ENCODE measurements at places on chromosomes 2 and 18.

- no peak for DNase-seq
Observed at GRCh38 chr18:61855449-61856378, 37.1 kb downstream of the RNF152 start.

DNA sequence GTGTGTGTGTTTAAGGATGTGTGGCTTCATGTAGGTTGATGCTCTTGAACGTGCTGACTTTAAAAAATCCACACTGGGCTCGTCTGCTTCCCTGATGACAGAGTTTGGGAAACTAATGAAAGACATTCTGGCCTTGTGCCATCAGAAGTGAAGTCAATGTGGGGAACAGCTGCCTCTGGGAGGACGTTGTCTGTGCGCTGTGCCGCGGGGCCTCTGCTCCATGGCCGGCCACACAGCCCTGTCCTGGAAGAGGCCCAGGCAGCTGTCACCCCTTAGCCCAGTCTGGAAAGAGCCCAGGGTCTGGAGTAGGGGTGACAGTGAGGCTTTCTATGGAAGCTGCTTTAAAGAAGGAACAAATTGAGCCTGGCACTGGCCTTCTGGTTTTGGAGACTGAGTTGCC lies 155.8 kb downstream of the SH3RF3 start:
- no peak for DNase-seq

DNA sequence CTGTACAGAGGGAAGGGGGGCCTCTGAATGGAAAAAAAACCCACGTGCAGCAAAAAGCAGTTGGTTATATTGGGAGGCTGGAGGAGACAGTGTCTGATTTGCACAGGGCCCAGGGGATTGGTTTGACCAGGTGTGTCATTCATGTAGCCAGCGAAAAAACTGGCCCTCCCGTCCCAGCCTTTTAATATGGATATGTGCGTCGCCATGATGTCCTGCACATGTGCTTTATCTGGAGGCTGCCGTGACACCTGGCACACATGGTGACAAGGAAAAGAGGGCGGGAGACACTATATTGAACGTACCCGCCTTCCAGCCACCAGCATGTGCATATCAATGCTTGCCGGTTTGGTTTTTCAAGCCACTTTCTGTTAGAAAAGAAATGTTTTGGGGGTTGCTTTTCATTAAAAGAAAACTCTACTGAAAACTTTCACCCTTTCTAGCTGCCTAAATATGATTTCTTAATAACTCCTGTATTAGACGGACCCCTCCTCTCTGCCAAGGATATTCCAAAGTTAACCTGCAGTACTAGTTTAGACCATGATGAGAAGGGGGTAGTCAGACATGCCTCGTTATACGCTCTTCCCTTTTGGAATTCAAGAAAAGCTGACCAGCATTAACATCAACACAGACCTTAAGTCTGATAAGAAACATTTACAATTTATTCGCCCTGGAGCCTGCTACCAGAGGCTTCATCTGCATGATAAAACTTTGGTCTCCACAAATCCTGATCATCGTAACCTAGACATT lies 16.2 kb downstream of the SLC25A52 start:
- DNase-seq, result no peak

DNA sequence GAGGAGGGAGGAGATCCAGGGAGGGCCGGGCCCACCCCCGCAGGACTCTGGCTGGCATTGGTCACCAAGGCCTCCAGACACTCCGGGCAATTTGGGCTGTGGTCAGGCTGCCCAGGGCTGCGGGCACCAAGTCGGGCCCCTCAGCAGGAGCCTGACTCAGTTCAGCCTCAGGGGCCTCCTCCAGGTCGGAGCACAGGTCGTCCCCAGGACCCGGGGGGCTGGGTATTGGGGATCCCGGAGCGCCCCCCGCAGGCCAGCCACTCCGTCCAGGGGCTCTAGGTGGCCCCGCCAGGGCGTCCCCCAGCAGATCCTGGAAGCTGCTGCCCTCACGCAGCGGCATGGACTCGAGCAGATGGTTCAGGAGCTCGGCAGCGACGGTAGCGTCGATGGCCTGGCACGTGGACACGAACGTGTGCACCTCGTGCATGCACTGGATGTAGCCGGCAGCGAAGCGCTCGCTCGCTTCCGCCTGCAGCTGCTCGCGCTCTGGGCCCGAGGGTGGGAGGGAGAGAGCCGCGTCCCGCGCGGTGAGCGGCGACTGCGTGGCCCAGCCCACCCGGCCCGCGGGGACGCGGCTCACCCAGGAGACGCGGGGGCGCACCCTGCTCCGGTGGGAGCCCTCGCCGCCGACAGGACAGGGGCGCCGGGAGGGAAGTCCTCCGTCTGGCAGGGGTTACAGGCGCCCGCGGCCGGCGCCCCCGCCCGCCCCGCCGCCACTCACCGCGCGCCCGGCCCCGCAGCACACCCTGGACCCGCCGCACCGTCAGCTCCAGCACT lies 884 bp downstream of the HES6 start:
- DNase-seq, result no peak

- no peak for DNase-seq
Observed at GRCh38 chr2:19804639-19805260, 97.0 kb downstream of the TTC32 start.

All from ELR (cell line).